ENCODE measurements at places on chromosomes 2 and 18.

GRCh38 chr2:137772451-137772850, 191.8 kb upstream of the HNMT start:
- DNase-seq = no peak

GRCh38 chr18:59353079-59353680, 5.9 kb downstream of the LMAN1 start:
- peak; percentile 14 for DNase-seq

- no peak for DNase-seq
These were observed 1351.7 kb upstream of the FAM98A start for GRCh38 chr2:34950797-34951196.

- peak; percentile 89 for DNase-seq
These were observed 74.8 kb upstream of the COL5A2 start for GRCh38 chr2:189254268-189254883.

DNA sequence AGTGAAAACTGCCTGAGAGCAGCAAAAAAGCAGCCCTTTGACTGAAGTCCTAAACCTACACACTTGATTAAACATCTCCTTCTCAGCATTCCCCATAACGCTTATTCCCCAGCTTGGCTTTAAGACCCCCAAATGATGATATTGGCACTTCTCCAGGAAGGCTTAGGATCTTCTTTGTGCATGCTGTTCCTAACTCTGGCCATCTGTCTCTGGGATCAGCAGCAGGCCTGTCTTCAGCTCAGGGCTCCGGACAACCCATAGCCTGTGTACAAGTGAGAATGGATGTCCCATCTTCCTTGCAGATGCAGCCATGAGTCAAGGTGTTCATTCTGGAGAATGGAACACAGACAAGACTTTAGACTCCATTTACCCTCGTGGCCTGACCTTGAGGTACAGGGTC, 81.6 kb upstream of the TMEM17 start:
- no peak for DNase-seq

DNA sequence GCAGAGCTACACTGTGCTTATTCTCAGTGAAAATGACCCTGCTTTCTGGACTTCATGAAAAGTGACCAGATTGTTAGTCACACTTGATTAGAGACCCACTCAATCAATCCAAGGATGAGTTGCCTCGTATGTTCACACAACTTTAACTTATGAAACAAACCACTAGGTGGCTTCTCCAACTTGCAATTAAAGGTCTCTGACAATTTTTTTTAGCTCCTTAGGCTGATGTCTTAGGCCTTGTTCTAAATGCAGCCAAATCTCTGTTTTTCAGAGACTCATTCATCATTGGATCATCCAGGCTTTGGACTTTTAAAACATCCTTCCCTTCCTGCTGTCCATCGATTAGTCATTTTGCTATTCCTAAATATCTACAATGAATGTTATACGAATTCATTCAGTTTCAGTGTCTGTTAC, 63.4 kb downstream of the MREG start:
- peak; percentile 60 for DNase-seq

DNA sequence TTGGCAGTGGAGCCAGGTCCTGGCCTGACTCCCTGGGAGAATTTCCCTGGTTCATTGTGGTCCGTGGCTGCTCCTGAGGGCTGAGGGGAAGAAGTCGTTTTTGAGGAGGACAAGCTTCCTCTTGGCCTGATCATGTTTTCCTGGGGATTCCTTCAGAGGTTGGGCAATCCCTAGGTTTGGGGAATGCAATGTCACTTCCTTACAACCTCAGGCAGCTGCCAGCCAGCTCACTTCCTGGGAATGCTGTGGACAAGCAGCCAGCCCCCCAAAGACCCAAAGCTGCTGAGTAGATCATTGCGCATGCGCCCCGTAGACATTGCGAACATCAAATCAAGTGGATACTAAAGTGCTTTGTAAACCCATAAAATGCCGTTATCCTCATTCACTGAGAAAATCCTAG, 7.7 kb upstream of the DNMT3A start:
- DNase-seq = no peak

GRCh38 chr18:23618862-23619387, 32.6 kb upstream of the NPC1 start:
- DNase-seq = no peak

DNA sequence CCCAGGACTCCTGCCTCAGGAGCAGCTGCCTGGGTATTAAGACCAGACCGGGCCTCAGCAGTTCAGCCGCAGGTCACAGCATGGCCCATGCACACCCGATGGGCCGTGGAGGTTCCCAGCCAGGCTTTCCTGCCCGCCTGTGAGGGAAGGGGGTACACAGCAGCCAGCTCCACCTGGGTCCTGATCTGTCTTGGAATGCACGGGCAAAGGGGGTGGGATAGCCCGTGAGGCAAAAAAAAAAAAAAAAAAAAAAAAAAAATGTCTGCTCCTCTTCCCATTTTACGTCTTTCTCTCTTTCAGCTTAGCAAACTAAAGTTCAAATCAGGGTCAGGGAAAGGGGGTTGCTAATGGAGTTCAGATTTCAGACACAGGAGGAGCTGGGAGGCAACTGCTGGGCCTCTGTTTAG, 385.2 kb downstream of the TNS1 start:
- DNase-seq = no peak

DNA sequence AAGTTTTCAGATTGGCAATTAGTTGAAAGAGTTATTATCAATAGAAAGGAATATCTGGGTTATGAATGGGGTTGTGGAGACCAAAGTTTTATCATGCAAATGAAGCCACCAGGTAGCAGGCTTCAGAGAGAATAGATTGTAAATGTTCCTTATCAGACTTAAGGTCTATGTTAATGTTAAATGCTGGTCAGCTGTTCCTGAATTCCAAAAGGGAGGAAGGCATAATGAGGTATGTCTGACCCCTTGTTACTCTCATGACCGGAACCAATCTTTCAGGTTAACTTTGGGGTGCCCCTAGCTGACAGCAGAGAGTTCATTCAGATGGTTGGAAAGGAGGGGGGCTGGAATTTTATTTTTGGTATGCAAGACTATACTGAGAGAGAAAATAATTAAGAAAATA, 47.9 kb downstream of the RIT2 start:
- DNase-seq = no peak

- no peak for DNase-seq
These were observed 2.4 kb upstream of the POU3F3 start for GRCh38 chr2:104851291-104852089.

DNA sequence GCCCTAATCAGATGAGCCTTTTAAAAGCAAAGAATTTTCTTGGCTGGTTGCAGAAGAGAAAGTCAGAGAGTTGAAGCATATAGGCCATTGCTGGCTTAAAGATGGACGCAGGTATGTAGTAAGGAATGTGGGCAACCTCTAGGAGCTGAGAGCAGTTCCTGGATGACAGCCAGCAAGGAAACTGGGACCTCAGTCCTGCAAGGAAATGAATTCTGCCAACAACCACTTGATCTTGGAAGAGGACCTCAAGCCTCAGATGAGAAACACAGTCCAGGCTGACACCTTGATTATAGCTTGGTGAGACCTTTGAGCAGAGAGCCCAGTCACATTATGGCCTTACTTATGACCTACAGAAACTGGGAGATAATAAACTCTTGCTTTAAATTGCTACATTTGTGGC, 15.7 kb downstream of the PHOSPHO2 start:
- no peak for DNase-seq

GRCh38 chr2:138275881-138276280, 225.7 kb upstream of the SPOPL start:
- peak; percentile 25 for DNase-seq

DNA sequence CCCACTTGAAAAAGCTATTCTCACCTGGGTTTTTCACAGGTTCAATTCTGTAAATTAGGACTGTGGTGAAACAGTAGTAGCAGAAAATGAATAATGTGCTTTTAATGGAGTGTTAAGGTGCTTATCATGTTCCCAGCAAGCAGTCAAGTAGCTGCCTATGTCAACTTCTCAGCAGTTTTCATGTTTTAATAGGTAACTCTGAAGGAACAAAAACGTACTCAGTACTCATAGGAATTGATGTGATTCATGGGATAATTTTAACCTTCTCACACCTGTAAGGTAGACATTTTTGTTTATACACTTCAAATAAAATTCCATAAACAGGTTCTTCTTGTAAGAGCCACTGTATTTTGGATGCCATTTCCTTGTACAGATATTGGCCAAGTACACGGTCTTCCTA, 801.6 kb downstream of the MBD2 start:
- no peak for DNase-seq

- peak; percentile 37 for DNase-seq
These were observed 204.1 kb downstream of the GLI2 start for GRCh38 chr2:120939595-120940318.

- peak; percentile 29 for DNase-seq
These were observed 22.4 kb downstream of the MOGAT1 start for GRCh38 chr2:222693837-222694236.

DNA sequence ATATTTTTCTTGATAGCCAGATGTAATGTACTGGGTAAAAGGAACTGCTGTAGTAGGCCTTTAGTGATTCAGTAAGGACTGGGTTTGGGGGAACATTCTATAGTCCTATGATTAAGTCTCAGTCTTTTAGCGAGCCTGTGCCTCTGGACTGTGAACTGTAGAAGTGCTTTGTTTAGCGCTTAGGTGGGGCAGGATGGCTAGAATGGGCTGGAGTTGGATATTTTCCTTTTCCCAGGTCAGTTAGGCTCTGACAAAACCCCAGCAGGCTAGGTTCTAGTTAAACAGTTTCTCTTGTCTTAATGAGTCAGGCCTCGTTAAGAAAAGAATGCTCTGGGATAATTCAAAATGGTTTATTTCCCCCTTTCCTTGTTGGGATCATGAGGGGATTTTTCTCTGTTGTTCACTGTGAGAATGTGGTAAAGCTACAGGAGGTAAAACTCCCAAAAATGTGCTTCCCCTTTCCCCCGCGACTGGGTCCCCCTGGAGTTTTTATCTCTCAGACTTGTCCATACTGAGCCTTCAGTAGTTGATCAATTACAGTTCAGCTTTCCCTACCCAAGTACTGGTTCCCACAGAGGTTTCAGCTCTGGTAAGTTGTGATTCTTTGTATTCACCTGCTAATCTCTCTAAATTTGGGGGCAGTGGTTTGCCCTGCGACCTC, 31.5 kb downstream of the EHBP1 start:
- DNase-seq = no peak

GRCh38 chr2:197548582-197548981, 32.7 kb downstream of the MOB4 start:
- no peak for DNase-seq

- DNase-seq = no peak
These were observed 91.7 kb downstream of the SEPTIN10 start for GRCh38 chr2:109522063-109522374.

DNA sequence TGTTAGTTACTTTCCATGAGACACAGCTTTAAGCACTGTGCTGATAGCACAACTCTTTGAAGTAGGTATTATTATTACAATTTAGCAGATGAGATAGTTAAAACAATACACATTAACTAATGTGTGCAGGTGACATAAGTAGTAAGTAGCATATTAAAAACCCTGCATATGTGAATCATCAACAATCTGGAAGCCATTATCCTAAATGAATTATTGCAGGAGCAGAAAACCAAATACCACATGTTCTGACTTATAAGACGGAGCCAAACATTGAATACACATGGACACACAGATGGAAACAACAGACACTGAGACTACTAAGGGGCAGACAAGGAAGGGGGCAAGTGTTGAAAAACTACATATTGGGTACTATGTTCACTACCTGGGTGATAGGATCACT, 300.3 kb upstream of the GULP1 start:
- no peak for DNase-seq

- DNase-seq = peak; percentile 72
These were observed 53.7 kb upstream of the LRRC30 start for GRCh38 chr18:7177116-7177744.

GRCh38 chr2:191836853-191837769, 9.8 kb downstream of the CAVIN2 start:
- DNase-seq = no peak

DNA sequence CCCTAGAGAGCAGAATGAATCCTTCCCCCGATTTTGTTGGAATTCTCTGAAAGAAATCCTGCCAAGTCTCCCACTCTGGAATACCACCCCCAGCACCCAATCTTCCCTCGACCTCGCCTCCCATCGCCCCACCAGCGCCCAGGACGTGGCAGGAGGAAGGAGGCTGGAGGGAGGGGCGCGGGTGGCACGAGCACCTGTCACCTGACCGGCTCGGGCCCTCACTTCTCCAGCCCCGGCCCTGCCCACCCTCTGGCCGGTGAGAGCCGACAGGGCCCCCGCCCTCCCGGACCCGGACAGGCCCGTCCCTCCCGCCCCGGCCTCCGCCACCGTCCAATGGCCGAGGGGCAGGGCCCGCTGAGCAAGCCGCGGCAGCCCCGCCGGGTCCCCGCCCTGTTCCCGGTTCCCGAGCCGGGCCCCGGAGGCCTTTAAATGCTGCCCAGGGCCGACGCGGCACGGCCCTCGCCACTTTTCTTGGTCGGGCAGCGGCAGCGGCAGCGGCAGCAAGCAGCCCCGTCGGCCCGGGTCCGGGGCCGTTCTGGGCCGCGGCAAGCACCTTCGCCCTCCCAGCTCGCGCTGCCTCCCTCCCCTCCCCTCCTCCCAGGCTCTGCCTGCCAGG, at the start of gene LGALSL:
Gene LGALSL, plus strand, starts transcription at position 393 of the 616 bp plus-strand sequence. CDS start 384 bp downstream, outside the sequence.
- DNase-seq = peak; percentile 71

GRCh38 chr2:71208756-71209155, 18.1 kb downstream of the PAIP2B start:
- DNase-seq = no peak

DNA sequence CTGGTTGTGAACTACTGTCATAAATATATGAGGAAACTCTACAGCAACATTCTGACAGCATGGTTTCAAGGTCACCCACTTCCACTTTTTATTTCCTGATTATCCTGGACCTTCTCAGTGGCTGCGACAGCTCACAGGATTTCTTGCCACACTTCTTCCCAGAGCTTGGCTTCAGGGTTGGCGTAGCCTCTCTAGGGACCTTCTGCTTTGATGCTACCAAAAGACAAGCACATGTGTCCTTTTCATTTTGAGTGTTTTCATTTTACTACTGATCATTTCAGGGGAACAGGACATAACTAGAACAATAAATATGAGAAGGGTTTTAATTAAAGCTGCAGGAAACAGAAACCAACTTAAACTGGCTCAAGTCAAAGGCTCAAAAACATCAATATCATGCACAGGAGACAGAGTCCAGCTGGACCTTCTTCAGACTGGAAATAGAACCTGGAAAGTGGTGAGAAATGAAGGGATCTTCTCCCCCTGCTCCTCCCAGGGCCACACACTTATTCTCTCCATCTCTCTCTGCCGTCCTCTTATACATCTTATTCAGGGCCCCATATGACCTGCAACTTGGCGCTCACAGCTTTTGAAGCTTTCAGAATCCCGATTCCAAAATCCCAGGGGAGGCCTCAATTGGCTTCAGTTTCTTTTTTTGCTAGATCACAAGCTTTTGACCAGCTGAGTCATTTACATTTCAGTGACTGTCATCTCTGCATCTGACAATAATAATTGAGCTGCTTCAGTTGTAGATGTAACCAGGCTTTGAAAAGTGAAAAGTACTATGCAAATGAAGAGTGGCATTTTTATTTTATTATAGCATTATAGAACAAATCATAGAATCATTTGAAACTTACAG, 9.7 kb downstream of the VIT start:
- DNase-seq = no peak

DNA sequence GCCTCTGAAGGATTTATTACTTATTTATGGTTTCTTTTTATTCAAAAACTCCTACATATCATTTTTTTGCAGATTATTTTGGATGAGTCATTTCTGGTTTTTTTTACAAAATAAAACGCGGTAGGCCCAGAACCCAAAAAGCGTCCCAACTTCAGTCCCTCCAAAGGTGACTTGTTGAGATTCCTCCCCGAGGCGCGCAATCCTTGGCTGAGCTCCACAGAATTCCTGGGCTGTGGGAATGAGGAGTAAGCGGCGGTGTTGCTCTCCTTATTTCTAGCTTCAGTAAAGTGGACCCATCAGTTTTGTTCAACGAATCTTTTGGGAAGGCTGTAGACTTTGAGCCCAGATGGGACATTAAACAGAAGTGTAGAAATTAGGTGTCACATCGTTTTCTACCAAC, 67.0 kb upstream of the RMP24 start:
- DNase-seq = no peak
